Activated gamma-delta T cell (primary cell): ENCODE measurements at places on chromosomes 4 and X.

GRCh38 chr4:13349096-13349495 is 135.0 kb downstream of the RAB28 start:
- DNase-seq, result no peak

GRCh38 chrX:15334561-15334960 is 762 bp downstream of the PIGA start:
- DNase-seq, result no peak

- DNase-seq, result no peak
These were observed 95.0 kb upstream of the SLC34A2 start for GRCh38 chr4:25560605-25561004.

GRCh38 chrX:56764975-56765791 is 36.1 kb downstream of the NBDY start:
- no peak for DNase-seq

GRCh38 chrX:153780678-153781427 is at the start of gene SRPK3:
TSS of gene SRPK3 (plus strand) at chrX:153781041. CDS start at chrX:153781087, 46 bp downstream.
- no peak for DNase-seq

GRCh38 chr4:138177278-138177968 is 64.7 kb downstream of the SLC7A11 start:
- DNase-seq, result no peak

GRCh38 chr4:188423039-188423438 is 283.8 kb downstream of the TRIML1 start:
- no peak for DNase-seq

GRCh38 chrX:153662266-153662665 is 11.3 kb downstream of the PNCK start:
- DNase-seq, result no peak

- no peak for DNase-seq
These were observed 224.4 kb upstream of the PCDH7 start for GRCh38 chr4:30495651-30496310.

- DNase-seq, result no peak
These were observed 34.2 kb downstream of the ELOVL6 start for GRCh38 chr4:110164251-110164650.

- no peak for DNase-seq
These were observed 19.6 kb downstream of the CYP2U1 start for GRCh38 chr4:107950746-107951540.

DNA sequence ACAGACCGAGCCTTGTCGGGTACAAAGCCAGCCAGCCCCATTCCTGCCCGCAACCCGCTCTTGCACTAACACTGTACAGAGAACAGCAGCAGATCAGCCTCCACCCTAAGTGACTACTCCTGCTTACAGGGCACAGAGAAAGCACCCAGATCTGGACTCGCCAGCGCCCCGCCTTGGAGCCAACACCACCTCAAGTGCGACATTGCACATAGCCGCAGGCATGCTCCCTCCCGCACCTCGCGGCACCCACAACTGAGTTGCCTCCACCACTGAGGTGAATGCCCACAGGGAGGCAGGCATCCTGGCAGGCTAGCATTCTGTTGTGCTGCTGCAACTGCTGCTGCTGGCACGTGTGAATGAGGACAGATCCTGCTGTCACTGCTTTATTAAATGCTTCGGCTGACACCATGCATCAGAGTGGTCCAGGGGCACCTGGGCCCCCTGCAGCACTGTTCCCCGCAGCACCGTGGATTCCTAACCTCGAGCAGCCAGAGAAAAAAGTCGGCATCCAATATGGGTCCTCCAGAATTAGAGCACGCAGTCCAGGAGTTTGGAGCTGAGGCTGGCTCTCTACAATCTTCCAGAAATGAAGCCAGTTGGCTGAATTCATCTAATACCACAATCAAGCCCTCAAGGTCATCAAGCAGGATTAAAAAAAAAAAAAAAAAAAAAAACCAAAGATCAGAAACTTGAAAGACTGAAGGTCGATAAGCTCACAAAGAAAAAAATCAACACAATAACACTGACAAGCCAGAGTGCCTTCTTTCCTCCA is 352.9 kb downstream of the GASK1B start:
- peak; percentile 1 for DNase-seq

DNA sequence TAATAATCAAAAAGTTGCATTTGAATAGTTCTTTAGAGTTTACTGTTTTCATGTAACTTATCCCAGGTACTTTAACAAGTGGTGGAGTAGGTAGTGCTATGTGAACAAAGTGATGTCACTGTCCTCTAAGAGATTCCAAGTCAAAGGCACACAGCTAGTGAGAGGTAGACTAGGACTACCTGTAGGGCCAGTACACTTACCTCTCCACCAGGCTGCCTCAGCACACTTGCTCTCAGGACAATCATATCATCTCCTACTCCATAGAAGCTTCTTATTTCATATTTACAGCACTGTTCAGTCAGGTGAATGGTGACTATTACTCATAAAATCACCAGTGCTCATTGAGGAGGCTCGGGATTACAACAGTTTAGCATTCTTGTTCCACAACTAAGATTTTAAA is 173.0 kb upstream of the EMCN start:
- DNase-seq, result no peak

DNA sequence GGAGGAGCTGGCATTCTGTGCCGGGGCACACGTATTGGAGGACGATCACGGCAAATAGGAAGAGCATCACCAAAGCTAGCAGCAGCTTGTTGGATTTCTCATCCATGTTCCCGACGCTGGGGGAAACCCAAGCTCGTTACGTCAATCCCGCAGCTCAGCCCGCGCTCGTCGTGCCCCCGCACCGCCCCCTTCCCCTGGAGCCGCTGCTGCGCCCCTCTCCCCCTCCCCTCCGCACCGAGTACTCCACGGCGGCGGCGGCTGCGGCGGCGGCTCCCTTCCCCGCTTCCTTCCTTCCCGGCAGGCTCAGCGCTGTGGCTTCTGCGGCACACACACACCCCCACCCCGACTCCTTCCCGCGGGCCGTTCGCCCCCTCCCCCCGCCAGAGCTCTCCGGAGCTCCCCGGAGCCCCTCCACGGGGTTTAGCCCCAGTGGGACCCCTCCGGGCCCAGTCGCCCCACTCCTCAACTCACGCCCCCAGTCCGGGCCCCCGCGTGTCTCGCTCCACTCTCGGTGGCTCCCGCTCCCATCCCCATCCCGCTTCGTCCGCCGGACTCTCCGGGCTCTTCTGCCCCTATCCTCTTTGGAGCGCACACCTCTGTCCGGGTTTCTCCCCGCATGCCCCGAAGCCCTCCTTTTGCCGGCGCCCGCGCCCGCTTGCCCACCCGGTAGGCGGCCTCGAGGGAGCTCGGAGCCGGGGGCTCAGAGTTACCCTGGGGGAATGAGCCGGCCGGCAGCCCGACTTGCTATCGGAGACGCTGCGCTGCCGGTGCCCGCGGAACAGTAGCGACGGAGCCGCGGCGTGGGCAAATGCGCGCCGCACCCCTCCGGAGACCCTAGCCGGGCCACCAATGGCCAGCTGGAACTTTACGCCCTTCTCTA is 978 bp downstream of the HS6ST2 start:
- peak; percentile 17 for DNase-seq

DNA sequence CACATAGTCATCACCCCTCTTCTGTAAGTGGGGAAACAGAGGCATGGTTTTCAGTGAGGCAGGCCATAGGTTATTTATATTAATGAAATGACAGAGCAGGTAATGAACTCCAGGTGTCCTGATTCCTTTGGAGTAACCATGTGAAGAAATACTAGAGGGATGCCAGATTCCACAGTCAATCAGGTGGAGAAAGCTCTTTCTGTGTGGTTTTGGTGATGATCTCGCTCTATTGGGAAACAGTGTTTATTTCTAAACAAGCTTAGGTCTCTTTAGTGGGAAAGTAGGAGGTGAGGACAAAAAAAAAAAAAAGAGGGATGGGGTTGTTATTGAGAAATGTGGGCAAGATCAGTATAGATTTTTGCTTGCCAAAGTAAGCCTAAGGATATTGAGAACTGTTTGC is 12.2 kb downstream of the DOCK11 start:
- DNase-seq, result no peak

DNA sequence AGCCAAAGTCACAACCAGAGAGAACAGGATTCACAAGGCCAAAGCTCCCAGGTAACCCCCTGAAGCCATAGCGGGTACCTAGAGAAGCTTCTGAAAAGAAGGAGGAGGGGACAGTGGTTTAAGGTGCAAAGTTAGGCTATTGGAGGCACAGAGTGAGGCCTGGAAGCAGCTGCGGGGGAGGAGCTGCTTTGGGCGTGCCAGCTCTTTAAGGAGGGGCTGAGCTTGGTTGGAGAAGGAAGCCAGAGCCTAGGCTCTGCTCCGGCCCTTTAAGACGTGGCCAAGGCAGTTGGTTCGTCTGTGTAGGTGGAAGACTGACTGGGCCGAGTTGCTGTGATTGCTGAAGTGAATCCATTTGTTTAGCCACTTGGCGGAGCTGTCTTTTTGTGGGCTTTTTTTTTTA is 1.5 kb downstream of the KLF8 start:
- DNase-seq, result no peak

DNA sequence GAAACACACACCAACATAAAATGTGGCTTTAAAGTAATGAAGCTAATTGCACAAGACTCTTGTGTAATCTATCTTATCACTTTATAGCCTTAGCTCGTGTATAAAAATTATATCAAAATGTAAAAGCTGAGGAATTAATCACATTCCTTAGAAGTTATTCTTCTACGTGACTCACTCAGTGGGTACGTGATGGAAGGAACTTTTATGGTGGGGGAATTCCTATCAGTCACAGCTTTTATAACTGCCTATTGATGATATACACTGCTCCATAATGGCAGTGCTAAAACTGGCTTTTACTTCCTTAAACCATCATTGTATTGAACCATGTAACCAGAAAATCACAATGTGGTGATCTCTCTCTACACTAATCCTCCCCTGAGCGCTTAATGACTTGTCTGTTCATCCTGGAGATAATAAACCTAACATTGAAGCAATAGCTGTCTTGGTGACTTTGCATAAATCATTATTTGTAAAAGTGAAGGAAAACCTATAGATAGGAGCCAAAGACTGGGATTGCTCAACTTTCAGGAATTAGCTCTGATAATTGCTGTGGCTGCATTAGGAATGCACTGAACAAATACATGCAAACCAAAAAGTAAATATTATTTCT is 276.7 kb downstream of the GBA3 start:
- DNase-seq, result no peak

- no peak for DNase-seq
These were observed 50.5 kb downstream of the CWH43 start for GRCh38 chr4:49036528-49036927.

- no peak for DNase-seq
These were observed 78.3 kb downstream of the FHDC1 start for GRCh38 chr4:153014460-153014859.

- no peak for DNase-seq
These were observed 893.8 kb upstream of the INTU start for GRCh38 chr4:126738926-126739325.

DNA sequence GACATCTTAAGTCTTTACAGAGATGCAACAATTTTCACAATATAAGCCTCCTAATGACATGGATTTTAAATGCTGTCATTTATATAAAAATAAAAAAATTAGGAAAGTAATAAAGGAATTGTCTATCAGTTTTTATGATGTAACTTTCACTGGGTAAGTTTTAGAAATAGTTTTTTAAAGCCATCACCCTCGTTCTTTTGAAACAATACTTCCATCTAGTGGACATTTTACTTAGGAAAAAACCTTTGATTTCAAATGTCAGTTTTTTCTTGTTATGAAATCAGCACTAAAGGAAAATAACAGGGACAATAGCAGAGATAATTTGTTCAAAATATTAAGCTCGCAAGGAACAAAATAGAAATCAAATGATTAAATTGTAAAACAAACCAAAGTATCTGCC is 24.3 kb upstream of the NDNF start:
- no peak for DNase-seq

- no peak for DNase-seq
These were observed 428.8 kb downstream of the NKX6-1 start for GRCh38 chr4:84070289-84070688.

DNA sequence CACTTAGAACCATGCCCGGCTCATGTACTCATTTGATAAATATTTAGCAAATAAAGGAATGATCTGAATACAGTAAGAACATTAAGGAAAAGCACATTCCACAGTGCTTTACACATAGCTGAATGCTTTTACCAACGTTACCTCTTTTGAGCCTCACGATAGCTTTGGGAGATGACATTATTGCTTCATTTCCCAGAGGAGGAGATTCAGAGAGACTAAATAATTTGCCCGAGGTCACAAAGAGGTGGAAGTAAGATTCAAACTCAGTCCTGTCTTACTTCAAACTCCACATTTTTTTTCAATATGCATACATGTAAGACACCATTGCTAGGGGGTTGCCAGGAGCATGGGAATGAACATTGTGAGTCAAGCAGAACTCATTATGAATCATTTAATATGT is 538.5 kb downstream of the BCOR start:
- DNase-seq, result no peak

DNA sequence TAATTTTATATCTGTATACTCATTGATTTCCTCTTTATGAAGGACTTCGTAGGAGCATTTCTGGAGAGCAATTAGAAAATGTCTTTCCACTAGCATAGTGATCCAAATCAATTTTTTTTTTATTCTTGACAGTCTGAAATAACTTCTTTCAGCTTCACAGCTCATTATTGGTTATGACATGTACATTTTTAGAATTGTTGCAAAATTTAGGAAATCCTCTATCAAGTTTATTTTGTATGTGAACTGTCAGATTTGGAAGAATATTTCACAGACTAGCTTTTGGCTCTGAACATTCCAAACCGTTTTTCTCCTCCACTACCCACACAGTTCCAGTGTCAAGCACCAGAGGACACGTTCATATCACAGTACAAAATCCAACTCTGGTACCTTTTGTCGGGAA is 249.6 kb upstream of the ATOH1 start:
- DNase-seq, result no peak

DNA sequence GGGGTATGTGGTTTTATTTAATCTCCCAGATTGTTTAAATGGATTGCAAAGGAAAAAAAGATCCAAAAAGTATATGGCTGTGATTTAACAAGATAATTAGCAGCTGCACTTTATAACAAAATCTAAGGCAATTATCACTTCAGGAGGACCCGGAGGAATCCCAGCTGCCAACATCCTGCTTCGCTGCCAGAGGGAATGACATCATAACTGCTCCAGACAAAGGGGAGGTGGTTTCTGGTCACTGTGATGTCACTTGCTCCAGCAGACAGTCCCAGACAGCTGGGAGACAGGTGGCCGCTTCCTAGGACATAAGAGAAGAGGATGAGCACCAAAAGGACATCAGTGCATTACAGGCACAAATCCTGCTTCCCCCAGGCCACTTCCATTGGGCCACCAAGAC is 371.0 kb downstream of the BCOR start:
- no peak for DNase-seq

DNA sequence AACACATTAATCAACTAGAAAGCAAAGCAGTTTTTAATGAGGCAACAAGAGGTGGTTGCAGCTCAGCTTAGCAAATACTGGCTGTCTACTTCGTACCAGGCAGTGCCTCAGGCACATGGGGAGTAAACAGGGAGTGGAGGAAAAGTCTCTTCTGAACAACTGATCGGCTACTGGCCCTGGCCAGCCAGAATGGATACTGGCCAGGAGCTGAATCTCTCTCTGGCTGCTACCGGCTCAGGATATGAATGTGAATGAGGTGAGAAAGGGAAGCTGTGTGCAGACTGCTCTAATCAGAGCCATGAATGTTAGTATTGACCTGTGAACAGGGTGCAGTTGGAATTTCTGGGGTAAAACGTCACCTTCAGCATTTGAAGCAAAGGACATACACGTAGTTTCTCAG is 77.3 kb downstream of the STK32B start:
- DNase-seq, result no peak
